ENCODE measurements at places on chromosomes 7 and 10. TPM values are rescaled to one million over a fixed set of nuclear protein-coding genes. Genes with fewer than 3 reads are reported as not detected.

DNA sequence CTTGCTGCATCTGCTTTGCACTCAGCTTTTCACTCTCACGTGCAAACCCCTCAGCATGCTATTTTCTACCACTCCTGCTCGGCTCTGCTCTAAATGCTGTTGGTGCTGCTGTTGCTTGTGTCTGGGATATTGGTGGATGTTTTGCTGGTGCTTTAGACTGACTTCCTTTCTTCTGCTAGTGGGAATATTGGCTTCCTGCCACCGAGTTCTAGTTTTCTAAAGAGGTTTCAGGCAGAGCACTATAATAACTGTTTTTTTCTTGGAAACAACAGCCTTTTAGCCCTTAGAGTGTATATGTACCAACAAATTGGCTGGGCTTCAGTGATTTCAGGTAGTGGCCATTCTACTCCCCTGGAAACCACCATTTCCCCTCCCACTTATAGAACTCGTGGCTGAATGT is 27.8 kb downstream of the TMEM236 start:
- peak; percentile 17 for DNase-seq

DNA sequence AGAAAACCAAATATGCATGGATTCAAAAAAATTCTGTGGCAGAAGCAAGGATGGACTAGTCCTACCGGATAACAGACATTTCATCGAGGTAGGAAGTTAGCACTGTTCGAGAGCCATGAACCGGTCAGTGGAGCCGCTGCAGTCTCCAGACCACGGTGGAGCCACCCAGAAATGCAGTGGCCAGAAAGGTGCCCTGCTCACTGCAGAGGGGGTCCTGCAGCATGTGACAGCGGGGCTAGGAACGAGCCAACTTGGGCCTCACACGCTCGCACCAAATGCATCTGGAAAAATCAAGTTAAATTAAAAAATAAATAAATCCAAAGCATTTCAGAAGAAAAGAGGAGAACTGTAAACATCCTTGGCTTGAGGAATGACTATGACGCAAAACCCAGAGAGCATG is 13.1 kb upstream of the CFAP46 start:
- DNase-seq, result no peak

- DNase-seq, result no peak
Measured at GRCh38 chr10:36416513-36416912, 708.9 kb upstream of the ANKRD30A start.

Gene TBL2
- 49.1 TPM for total RNA-seq

DNA sequence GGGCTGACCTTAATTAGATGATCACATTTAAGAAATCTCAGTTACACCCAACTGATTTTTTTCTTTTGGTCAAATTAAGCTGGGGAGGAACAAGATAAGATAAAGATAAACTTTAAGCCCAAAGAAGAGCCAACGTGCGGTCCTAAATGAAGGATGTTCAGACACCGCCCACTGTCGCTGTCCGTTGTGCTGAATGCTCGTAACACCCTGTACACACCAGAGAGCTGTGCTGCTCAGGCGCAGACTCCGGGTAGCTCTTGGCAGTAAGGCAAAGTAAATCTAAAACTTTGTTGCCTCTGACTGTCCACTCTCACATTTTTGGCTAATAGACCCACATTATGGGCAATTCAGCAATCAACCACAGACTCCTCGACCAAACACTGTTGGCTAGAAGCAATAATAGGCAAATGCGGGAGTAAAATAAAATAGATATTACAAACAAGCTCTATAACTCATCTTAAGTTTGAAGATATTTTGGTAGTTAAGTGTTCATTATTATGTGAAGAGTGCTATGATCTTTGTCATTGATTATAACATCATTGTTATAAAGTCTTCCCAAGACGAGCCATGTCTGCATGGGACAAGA is 57.1 kb downstream of the PLPP4 start:
- DNase-seq, result peak; percentile 81

Gene FAM25A
- 25.8 TPM for total RNA-seq

GRCh38 chr10:61923210-61923949 is 21.9 kb downstream of the ARID5B start:
- no peak for DNase-seq

GRCh38 chr7:47278043-47278442 is 303.9 kb downstream of the TNS3 start:
- DNase-seq, result no peak
